Caco-2 (cell line): ENCODE measurements at places on chromosomes 2 and 18.

GRCh38 chr2:65364986-65365733, 67.2 kb downstream of the SPRED2 start:
- DNase-seq = no peak

- no peak for DNase-seq
Observed at GRCh38 chr2:5699963-5700362, 7.8 kb downstream of the SOX11 start.

DNA sequence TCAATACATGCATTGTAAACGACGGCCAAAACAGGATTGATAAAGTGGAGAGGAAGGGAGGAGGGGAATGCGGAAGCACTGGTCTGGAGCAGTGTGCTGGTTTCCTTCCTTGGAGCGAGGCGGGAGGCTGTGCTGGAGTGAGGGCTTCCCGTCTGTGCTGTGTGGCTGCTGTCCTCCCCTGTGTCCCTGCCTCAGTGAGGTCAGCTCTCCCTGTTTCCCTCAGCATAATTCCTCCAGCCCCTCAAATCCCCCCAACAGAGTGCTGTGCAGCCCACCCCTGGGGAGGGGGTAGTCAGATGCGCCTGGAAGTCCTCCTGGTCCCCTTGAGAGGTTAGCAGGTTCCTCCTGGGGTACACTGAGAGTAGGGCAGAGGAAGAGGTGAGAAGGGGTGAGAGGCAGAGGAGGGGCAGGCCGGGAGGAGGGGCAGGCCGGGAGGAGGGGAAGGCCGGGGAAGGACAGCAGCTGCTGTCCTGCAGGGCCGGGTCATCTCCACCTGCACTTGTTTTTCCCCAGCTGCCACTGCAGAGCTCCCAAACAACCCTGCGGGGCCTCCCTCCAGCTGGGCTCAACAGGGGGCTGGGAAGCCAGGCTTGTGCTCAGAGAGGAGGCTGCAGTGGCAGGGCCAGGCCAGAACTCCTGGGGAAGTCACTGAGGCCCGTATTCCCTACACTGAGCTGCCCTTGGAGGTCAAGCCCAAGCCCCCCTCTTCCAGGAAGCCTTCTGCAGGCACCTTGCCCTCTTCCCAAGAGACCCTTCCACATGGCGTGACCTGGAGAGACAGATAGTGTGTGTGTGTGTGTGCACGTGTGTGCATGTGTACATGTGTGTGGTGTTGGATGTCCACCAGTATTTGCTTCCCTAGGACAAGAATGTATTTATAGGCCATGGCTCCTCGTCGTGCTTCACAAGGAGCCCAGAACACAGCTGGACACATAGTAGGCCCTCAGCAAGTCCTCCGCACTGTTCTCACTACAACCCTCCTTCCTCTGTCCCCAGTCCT, 13.2 kb upstream of the ATP6V1B1 start:
- DNase-seq = no peak

DNA sequence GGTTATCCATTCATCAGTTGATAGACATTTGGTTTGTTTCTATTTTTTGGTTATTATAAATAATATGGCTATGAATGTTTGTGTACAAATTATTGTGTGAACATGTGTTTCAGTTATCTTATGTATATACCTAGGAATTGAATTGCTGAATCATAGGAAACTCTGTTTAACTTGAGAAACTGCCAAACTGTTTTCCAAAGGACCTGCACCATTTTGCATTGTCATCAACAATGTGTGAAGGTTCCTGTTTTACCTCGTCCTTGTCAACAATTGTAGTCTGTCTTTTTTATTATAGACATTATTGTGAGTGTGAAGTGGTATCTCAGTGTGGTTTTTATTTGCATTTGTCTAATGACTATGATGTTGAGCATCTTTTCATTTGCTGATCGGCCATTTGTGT, 17.1 kb downstream of the PDK1 start:
- DNase-seq = no peak

DNA sequence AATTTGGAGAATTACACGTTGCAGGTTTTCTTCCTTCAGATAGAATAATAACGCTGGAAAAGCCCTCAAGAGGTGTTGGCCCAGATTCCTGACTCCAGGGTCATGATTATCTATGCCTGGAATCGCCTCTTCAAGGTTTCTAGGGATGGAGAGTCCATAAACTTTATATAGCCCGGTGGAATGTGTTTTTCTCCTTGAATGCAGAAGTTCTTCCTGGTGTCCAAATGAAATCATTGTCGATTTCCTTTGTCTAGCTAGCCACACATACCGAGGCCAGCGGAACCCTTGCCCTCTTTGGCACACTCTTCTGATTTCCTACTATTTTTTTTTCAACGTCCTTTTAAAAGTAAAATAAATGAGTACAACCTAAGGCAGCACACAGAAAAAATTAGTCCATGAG, 117.8 kb downstream of the PID1 start:
- no peak for DNase-seq

GRCh38 chr2:36528274-36528673, 69.7 kb downstream of the FEZ2 start:
- DNase-seq = no peak

- no peak for DNase-seq
Observed at GRCh38 chr18:63562284-63562683, 20.1 kb downstream of the SERPINB12 start.

DNA sequence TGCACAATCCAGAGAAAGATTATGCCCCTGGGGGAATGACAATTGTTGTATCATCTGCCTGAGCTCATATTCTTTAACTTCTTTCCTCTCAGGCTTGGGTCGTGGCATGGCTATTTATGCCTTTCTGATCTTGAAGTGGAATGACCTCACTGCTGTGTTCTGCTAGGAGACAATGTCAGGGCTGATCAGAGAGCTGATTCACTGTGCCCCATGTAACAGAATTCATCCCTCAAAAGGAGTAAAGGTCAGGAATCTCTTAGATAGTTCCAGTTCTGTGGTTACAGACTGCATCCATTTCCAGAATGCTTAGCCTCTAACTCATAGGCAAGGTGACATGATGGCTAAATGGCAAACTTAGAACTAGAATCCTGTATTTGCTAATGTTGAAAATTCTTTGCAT, 511.7 kb upstream of the CNTNAP5 start:
- DNase-seq = no peak

DNA sequence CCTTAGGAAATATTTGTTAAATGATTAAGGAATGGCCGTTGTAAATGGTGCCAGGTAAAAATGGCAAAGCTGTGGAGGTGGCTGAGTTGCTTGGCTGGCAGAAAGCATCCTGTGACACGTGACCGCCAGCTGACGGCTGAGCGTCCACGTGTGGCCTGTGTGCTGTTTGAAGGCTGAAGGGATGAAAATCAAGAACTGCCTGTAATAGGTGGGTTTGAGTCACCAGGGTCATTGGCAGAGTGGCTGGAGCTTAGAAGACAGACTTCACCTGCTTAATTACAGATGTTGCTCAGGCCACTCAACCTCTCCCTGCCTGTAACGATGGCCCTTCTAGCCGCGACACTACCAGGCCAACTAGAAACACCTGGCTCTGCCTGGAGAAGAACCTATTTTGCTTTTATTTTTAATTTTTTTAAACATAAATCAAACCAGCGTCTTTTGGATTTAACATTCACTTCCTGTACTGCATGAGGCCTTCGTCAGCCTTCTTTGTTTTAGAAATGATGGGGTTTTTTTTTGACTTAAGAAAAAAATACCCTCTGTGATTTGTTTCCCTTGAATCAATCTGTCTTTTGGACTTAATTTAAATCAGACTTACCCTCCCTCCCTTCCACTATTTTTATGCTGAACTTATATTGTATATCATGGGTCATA, 206.5 kb downstream of the PRKCE start:
- no peak for DNase-seq

DNA sequence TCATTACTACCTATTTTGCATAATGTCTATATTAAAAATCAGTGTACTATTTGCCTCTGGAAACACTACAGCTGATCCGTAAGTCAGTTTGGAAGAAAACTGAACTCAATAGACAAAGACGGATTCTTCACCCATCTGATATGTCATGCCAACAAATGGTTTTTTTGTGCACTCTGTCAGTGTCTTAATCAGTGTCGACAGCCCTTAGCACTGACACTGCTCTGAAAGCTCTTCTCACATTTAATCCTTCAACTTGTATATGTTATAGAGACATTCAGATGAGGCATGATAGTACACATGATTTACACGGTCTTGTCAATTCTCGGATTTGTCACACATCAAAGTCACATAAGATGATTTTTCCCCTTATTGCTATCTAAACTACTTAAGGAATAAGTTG, 347.5 kb upstream of the GALNT5 start:
- no peak for DNase-seq

- DNase-seq = no peak
Observed at GRCh38 chr2:167187978-167188967, 300.0 kb downstream of the XIRP2 start.

- no peak for DNase-seq
Observed at GRCh38 chr2:232515639-232516038, 4.5 kb upstream of the PRSS56 start.

- no peak for DNase-seq
Observed at GRCh38 chr2:181058378-181059269, 78.2 kb downstream of the UBE2E3 start.

DNA sequence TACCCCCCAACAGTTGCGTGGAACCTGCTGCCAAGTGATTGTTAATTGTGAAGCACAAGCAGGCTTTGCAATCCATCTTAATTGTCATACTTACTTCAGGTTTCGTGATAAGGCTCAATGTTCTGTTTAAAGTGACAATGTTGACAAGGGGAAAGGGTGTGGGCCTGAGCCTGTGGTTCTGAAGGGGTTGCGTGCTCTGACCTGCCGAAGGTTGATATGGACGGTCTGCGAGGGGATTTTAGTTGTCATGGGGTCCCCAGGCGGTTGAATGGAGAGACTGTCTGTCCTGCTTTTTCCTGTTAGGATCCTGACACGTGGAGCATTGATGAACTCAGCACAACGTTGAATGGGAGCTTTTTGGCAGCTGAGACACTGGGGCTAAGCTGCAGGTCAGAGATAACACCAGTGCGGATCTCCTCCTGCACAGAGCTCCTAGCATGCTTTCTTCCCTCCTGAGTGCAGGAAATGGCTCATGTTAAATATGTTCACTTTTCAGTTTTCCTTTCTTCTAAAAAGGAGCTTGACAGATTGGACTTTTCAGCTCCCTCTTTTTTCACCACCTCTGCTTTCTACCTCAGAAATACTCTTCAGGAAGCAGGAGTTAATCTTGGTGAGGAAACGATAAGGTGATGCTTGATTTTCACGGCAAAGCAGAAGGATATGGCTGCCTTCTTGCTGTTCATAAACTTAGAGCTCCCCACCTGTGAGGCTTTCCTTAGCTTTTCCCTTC, 62.9 kb upstream of the ZEB2 start:
- DNase-seq = no peak

DNA sequence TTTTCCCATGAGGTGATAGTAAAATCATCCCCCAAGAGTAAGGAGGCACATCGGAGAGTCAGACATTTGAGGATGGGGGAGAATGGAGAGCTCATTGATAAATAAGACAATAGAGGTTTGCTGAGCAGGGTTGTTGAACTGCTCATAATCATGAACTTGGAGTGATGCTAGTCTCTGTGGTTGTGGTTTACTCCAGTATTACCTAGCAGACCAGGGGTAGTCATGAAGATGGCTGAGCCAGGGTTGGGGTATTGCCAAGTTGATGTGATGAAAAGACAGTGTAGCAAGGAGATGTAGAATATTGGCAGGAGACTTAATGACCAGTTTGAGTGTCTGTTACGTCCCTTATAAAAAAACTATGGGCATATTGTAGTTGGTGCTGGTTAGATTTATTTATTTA, 25.4 kb downstream of the CYBRD1 start:
- DNase-seq = no peak

- DNase-seq = peak; percentile 43
Observed at GRCh38 chr2:195382186-195382585, 274.8 kb upstream of the SLC39A10 start.

DNA sequence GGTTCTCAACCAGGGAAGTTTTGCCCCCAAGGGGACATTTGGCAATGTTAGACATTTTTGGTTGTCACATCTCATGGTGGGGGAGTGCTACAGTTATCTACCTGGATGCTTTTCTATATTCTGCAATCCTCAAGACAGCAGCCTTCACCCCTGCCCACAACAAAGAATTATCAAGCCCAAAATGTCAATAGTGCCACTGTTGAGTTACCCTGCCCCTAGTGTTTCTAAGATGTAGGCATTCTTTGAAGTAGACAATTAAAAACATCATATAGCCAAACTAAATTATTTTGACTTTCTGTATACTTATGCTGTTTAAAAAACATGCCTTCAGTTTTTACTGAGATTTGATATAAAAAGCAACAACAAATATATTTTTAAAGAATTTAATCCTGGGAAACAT, 48.0 kb downstream of the ABI2 start:
- no peak for DNase-seq

DNA sequence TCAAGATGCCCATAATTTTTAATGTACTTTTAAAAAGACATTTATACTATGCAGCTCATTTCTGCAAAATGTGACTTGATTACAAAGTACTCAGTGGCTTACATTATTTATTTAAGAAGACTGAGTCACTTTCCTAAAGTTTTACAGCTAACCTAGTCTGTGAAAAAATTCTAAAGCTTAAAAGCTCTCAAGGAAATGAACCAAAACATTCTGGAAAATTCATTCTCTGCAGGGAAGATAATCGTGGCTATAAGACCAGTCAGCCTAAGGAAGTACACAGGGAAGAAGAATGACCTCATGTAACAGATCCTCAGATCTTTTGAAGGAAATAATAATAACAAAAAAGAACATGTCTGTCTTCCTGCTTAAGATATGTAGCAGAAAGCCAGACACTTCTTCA, 232.1 kb upstream of the STK17B start:
- DNase-seq = no peak

DNA sequence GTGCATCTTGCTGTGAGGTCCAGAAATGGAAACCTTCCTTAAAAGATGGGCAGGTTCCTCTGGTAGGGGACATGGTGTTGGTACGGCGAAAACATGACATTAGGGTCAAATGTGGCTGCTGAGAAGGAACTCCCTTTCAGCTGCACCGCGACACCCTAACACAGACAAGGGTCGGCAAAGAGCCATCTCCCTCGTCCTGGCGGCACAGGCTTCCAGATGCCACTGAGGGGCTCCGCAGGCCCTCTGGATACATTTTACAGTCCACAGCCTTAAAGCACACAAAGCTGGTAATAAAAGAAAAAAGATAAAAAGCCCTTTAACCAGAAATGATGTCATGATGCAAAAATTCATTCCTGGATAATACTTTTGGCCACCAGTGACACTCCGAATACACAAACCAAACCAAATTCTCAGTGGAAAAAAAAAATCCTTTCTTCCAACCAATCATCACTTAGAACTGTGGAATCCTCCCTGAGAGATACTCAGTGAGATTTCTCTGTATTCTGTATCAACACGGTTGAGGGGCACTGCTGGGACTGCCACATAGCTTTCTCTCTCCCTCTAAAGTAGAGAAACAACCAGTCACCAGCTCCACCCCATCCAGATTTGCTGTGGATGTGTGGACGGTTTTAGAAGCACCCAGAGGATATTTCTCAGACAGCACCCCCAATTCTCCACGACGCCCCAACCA, 174.8 kb downstream of the HDAC4 start:
- DNase-seq = no peak

DNA sequence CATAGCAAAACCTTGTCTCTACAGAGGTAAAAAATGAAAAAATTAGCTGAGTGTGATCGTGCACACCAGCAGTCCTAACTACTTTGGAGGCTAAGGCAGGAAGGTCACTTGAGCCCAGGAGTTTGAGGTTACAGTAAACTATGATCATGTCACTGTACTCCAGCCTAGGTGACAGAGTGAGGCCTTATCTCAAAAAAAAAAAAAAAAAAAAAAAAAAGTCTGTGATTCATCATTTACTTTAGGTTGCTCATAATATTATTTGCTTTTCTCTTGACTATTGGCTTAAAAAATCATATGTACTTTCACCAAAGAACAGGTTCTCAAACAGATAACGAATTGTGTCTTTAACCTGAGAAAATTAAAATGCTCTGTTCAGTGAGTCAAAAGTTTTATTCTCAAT, 129.1 kb downstream of the MYO3B start:
- DNase-seq = no peak
